H9 (cell line): ENCODE measurements at places on chromosomes 7 and 10.
A peak's percentile ranks its signal among the peaks of the same experiment; 100 is the strongest.

DNA sequence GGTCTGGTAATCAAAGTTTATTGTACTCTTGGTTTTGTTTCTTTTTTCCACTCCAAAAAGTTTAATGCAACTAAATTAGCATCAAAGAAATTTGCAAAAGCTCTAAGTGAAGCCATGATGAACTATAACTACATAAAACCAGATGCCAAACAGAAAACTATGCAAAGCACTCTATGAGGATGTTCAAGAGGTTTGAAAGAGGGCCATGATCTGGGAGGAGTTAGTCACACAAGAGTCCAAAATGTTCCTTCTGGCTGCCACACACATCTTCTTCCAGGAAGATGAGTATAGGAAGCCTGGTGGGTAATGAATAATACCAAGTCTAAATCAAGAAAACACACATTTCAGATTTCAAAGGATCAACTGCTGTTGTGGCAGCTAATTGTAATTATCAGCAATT, 28.4 kb downstream of the GLI3 start:
- DNase-seq, result no peak

DNA sequence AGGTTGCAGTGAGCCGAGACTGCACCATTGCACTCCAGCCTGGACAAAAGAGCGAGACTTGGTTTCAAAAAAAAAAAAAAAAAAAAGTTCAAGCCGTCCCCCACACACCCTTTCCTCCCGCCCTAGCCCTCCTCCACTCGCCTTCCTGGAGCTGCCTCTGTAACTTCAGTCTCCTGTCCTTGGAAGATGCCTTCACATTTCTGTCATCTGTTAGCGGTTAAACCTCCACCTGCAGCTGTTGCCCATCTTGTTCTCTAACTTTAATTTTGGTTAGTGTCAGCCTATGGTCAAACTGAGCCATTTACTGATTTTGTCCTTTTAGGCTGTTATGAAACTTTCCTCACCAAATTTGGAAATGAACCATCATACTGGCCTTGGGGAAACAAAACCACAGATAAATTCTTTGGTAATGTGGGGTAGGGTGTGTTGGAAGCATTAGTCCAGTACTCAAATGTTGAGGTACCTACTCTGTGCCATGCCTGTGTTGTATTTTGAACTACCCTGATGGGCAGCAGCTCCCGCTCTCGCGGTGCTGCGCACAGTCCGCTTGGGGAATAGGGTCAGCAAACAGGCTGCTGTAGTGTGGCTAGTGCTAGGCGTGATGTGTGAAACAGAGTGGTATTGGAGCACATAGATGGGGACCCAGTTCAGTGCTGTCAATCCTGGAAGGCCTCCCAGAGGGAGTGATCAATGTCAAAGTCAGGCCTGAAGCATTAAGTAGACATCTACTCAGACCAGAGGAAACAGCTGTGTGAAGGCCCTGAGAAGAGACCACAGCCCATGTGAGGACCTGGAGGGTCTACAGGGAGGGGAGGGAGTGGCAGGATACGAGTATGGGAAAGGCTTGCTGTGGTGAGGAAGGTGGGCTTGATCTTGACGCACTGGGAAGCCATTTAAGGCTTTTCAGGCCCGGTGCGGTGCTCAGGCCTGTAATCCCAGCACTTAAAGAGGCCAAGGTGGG, 26.9 kb downstream of the SFXN4 start:
- no peak for DNase-seq

- peak; percentile 91 for DNase-seq
Measured at GRCh38 chr10:98028168-98028770, 2.2 kb downstream of the CRTAC1 start.

DNA sequence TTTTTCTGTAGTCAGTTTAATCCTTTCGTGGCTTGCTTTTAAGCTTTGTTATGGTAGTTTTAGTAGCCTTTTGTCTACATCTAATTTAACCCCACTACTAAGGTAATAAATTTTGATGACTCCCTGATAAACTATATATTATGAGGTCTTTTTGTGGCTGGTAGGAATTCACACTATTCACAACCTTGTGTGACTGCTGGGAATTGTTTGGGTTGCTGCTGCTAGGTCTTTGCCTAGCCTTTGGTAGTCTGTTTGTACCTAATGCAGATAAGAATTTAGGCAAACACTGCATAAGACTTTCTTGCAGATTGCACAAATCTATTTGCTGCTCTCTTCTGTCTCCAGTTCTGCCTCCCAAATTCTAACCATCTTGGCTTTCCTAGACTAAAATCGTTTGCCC, 58.3 kb downstream of the SHOC2 start:
- DNase-seq, result no peak

DNA sequence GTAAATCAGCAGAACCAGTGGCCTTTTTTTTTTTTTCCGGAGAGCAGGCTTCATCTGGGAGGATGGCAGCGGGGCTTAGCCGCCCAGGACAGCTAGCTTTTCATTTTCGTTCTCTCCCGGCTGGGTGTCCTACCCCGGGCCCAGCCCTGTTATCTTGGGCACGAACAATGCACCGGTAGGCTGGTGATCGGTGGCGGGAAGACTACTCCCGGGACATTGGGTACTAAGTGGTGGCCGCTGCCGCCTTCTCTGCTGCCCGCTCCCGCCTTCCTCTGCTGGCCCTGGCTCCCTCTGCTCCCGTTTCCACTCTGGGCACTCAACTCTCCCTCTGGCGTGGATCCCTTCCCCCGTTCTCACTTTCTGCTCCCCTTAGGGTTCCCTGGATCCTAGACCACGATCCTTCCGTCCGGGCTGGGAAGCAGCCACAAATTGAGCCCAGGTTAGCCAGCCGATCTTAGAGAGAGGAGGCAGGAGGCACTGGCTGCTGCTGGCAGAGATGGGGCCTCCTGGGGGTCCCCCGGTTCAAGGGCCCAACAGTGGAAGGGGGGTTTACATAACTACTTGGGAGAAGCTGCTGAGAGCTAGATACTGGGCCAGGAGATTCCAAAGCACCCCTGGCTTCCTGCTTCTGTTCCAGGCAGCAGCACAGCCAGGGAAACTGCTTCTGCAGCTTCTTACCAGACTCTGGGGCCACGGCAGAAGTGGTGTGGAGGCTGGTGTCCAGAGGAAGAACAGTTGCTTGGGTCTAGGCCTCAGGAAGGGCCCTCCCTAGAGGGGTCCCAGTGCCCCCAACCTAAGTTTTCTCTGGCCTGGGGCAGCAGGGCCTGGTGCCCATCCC, 1.8 kb downstream of the TLX1 start:
- no peak for DNase-seq

DNA sequence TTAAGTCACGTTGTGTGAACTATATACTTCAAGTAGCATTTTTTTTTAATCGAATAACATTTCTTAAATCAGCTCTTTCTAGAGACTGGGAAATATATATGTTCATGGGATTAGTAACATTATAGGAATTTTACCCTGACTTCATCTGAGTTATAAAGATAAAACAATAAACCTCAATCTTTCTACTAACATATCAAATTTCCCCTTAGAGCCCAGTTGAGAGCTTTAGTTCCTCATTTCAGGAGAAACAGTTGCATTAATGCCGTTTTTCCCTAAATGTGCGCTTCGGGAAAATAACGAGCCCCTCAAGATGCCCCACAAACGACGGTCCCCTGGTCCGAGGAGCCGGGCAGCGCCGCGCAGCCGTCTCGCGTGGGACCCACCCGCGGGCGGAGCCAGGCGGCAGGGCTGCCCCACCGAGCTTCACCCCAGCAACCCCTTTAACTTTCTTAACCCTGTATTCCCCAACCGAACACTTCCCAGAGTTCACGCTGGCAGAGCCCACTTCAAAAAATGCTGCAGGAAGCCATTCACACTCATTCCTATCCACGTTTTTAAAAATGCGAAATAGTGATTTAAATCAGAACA, 152.5 kb upstream of the YAE1 start:
- no peak for DNase-seq

- peak; percentile 26 for DNase-seq
Measured at GRCh38 chr7:150860291-150860977, 8.1 kb downstream of the AOC1 start.

DNA sequence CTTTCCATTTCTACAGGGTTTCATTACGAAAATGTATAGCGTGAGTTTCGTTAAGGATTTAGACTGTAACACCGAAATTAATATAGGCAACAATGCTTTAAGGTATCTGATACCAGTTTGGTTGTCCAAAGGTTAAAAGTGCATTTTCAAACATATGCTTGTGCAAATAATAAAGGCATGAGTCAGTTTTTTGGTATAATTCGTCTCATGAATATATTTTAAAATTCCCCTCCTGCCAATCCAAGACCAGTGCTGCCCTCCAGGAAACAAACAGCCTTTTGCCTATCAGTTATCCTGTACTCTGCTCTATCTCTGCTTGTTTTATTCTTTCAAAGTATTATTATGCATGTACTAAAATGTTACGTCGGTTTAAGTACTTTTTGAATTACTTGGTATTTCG, 2.0 kb downstream of the LCOR start:
- DNase-seq, result no peak

DNA sequence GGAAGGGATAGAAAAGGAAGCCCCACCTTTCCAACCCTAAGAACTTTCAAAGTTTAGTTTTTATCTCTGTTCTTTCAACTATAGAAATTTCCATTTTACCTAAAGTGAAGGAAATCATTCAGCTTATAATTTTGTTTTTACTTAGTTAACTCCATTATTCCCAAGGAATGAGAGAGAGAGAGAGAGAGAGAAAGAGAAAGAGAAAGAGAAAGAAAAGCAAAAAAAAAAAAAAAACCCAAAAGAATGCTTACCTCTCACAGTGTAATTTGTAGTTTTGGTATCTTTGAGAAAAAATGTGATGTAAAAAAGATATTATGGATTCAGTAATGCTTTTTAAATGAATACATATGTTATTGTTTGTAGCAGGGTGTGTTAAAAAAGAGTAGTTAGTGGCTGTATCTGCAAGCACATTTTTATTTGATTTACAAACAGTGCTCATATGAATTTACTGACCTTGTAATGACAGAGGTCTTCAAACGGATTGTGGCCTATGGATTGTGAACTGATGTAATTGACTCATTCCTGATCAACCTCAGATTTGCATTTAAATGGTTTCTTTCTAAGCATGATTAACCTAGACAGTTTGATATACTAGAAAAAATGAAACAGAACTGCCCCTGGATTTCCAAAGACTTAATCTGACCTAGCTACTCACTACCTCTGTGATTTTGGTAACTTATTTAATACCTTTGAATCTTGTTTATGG, 64.9 kb downstream of the LCOR start:
- DNase-seq, result no peak

GRCh38 chr10:44981172-44982113, 2.8 kb upstream of the DEPP1 start:
- DNase-seq, result no peak

GRCh38 chr7:32658467-32658869, 163.2 kb downstream of the AVL9 start:
- DNase-seq, result no peak

GRCh38 chr7:44685723-44686122, 62.9 kb upstream of the ZMIZ2 start:
- DNase-seq, result no peak

DNA sequence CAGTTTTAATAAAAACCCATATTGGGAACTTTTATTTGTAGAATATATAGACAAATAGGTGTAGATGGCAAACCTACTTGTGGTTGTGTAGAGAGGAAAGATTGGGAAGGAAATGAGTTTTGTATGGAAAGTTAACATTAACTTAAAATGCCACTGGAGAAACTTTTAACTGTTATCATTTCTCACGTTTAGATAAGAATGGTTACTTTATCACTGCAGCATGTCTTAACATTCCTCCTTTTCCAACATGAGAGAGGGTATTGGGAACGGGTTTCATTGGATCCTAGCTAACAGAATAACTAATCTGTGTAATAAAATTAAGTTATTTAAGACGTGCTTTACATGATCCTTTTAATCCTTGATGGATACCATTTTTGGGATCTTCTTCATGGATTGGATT, 1.8 kb downstream of the LUC7L2 start:
- DNase-seq, result no peak

- no peak for DNase-seq
Measured at GRCh38 chr7:19957664-19958063, 184.2 kb upstream of the TMEM196 start.

DNA sequence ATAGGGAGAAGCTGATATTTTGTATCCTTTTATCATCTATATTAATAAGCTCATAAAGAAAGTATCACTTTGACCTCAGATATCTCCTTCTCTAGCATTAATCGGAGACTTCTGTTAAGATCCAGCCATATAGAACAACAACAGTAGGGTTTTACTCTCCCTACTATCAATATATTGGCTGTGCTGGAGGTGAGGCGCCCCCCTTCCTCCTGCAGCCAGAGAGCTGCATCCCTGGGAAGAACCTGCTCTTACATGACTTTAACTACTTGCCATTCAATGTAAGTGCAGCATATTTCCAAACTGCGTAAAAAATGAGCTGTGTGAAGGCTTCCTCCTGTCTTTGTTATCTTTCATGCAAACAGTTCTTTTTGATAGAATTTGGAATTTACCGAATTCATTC, 247.8 kb downstream of the SDK1 start:
- DNase-seq, result no peak

DNA sequence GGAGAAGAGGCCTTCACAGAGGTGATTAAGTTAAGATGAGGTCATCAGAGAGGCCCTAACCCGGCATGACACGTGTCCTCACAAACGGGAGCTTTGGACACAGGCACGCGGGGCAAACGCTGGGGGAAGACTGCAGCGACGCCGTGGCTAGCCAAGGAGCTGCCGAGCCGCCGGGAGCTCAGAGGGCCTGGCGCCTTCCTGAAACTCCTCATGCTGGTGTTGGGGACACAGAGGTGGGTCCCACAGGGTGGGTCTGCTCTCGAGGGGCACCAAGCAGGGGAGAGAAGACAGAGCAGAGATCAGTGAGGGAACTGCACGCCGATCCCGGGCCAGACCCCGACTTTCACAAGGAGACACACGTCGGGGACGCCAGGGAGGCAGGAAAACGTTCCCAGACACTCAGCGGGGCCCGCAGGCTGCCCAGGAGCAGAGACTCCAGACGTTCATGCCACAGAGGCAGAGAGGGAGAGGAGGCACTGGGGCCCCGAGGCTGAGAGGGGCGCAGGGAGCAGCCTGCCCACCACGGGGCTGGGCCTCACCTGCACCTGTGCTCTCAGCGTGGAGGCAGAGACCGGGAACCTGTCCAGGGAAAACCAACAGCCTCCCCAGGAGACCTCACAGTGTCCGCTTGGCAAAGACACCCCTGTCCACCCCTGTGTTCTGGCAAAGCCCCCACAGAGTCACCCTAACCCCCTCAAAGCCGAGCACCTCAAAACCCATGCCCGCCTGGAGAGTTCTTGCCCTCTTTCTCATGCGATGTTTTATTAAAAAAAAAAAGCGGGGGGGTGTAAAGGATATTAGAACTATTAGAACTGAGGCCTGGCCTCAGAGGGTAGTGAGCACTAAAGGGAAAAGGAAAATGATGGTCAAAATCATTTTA, 103.8 kb downstream of the PDGFA start:
- DNase-seq, result peak; percentile 24

GRCh38 chr7:139242741-139243281, 11.8 kb downstream of the UBN2 start:
- DNase-seq, result no peak

DNA sequence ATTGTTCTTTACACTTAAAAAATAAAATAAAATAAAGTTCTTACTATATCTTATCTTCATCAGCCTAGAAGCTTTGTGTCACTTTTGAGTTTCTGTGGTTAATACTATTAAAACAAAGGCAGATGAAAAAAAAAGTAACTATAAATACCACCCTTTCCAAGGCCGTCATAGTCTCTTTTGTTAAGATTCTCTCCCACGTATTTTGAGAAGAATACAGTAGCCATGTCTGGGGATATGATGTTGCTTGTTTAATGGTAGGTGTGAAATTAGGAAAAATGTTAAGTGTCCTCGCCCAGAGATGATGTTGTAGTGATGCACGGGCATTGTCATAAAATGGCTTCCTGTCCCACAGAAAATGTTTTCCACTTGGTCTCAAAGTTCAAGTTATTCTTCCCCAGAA, 223.9 kb downstream of the NEBL start:
- no peak for DNase-seq

- DNase-seq, result no peak
Measured at GRCh38 chr7:77360104-77360503, 56.0 kb downstream of the GSAP start.
